T-cell (primary cell): ENCODE measurements at places on chromosomes 4 and X.

DNA sequence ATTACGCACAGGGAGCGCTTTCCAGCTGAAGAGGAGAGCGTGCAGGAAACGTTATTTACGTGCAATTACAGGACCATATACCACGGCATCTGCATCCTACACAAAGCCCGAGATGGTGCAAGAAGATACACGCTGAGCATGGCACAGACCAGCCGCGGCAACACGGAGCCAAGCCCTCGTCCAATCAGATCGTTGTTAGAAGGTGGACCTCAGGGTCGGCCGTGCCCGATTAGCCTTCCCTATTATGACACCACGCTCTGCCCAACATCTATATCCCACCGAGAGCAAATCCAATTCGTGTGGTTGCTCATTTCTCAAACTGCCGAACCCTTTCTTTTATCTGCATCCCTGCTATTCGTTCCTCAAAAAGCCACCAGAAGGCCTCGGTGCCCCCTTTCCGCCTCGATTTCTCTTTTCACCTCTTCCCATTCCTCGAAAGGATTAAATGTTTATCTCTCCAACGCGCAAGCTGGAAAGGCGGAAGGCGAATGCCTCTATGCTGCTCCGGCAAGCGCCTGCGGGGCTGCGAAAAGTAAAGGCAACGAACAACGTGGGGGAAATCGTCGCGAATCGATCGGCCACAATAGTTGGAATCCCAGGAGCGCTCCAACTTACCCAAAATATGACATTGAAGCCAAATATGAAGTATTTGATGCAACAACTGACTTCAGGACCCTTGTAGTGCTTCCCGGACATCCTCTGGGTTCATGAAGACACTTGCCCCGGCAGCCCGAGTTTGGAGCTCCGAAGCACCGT is 702 bp downstream of the TSPAN5 start:
- peak; percentile 11 for DNase-seq

- no peak for DNase-seq
Observed at GRCh38 chrX:31572360-31572759, 500.5 kb upstream of the FTHL17 start.

GRCh38 chrX:118116713-118117550 is at the start of gene KLHL13:
Gene KLHL13, minus strand, starts transcription at chrX:118116810. Its CDS starts 88,337 bp downstream, at chrX:118028473.
- DNase-seq, result no peak

DNA sequence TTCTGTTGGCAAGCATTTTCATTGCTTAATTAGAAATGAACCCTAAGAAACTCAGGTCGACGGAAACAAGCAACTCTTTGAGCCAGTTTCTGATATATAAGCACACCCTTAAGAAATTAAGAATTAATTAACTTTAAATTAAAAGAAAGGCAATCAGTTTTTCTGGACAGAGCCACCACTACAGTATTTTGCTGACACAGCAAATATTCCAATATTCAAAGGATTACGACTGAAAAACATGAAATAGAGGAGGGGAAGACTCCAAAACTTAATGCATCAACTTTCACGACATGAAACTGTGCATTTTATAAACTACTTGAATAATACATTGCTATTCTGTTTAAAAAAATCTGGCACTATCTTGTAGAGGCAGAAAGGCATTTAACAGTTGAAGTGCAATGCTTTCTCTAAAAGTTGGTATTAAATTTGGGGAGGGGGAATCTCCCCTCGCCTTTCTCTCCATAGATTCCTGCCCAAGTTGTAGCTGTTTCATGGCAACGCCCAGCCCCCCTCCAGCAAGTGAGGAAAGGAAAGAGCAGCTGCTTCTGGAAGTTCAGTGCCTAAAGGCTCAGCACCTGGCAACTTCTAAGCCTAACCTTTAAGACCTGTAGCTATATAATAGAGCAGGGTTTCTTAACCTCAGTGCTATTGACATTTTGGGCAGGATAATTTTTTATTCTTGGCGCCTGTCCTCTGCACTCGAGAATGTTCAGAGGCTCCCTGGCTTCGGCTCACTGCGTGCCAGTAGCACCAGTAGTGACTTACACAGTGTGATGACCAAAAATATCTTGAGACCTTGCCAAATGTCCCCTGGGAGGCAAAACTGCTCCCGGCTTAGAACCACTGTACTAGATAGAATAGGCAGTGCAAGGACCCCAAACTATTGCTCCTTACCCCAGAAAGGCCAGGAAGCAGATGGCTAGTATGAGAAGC is 6.7 kb upstream of the ZCCHC18 start:
- no peak for DNase-seq

DNA sequence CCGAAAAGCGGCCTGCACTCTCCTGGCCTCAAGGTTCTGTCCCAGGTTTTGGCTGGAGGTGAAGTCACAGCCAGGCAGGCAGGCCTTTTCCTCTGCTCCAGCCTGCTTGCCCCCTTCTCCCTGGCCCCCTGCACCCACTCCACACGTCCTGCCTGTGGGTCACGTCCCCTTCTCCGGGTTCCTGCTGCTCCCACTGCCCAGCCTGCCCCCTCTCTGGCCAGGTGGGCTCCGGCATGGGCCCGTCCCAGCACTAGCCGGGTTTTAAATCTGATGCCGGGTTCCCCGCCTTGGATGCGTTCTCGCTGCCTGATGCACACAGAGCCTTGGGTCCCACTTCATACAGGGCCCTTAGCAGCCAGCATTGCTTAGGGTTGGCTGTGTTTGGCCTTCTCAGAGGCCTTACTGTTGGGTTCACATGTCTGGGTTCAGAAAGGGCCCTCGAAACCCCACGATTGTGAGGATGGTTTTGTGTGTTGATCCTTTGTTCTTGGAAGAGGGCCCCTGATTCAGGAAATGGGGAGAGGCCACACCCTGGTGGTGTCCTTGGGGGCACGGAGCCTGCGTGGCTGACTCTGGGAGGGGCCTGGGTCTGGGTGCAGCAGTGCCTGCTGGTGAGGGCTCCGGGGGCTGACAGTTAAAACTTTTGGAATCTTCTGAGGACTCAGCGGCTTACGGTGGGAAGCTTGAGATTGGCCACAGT is 6.0 kb downstream of the CPZ start:
- DNase-seq, result no peak

GRCh38 chrX:121886557-121886956 is 839.1 kb downstream of the GLUD2 start:
- no peak for DNase-seq

DNA sequence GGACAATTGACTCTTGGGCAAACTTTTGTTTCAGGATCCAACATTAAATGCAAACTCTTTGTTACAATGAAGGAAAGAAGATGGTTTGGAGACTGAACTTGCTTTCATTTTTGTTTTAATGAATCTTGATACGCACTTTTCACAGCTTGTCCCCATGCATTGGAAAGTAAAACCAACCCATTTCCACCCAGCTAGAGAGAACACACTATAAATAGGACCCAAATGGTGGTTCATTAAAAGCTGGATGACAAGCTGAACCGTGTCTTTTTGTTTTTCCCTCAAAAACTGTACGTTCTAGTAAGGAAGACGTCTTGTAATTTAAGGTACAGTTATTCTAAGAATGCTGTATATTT is 95.3 kb upstream of the EGFL6 start:
- no peak for DNase-seq

GRCh38 chr4:159171287-159171686 is 68.4 kb downstream of the RAPGEF2 start:
- no peak for DNase-seq

- no peak for DNase-seq
Observed at GRCh38 chr4:79248610-79249009, 77.3 kb downstream of the NAA11 start.

GRCh38 chrX:94961730-94962129 is 1287.7 kb downstream of the FAM133A start:
- no peak for DNase-seq

GRCh38 chr4:90648791-90649190 is 521.6 kb downstream of the CCSER1 start:
- DNase-seq, result no peak

DNA sequence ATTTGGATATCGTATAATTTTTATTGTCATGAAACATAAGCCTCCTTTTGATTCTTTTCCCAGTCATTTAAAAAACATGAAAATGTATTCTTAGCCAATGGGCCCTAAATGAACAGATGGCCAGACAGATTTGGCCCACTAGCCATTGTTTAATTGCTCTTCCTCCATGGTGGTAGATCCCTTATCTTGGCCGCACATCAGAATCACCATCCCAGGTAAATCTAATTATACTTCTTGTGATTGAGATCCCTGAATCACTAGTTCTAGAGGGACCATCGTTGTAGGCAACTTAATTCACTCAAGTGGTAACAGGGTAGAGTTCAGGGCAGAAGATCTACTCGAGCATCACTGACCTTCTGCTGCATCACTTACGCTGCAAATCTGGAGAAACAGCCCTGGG is 24.1 kb upstream of the VCX3A start:
- no peak for DNase-seq

GRCh38 chr4:106762666-106763443 is 273.3 kb downstream of the DKK2 start:
- no peak for DNase-seq

DNA sequence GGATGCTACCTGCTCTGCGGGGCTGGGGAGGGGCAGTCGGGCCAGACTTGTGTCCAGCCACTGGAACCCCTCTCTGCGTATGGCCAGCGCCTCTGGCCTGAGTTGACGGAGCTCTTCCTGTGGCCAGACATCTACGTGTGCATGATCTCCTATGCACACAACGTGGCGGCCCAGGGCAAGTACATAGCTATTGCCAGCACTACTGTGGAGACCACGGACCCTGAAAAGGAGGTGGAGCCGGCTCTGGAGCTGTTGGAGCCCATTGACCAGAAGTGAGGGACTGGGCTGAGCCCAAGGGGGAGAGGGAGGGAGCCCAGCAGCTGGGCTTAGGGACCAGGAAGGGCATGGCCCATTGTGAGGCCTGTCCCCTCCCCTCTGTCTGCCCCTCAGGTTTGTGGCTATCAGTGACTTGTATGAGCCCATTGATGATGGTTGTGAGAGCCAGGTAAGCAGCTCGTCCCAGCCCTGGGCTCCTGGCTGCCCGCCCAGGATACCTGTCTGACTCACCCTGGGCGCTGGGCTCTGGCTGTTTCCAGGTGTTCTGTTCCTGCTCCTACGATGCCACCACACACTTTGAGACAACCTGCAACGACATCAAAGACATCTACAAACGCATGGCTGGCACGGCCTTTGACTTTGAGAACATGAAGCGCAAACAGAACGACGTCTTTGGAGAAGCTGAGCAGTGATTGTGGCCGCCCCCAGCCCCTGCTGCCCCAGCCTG is 1.8 kb upstream of the FAM50A start:
- DNase-seq, result no peak

GRCh38 chrX:154695911-154696675 is 42.7 kb upstream of the CTAG2 start:
- DNase-seq, result no peak

DNA sequence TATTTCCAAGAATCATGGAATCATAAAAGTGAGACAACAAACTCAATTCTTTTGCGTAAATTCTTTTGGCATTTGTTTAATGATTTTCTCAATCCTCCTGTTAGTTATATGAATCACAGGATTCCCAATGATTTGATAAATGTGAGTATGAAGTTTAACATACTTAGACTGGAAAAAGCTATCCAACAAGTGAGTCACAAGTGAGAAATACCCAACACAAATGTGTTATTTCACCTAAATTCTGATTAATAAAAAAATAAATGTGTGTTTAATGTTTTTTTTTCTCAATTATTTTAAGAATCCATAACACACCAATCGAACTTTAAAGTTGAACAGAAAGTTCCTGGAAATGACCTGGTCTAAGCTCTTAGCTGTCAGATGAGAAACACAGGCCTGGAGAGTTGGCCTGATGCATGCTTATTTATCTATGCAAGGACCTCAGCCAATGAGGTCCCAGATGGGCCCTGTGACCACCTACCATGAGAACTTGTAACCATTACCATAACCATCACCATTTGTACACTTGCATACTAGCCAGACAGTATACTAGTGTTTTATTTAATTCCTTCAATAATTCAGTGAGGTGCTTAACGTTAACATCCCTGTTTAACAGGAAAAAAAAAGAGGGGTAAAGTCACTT is 386.7 kb downstream of the SPRY1 start:
- no peak for DNase-seq

- no peak for DNase-seq
Observed at GRCh38 chr4:48778431-48779094, 1.5 kb downstream of the FRYL start.

DNA sequence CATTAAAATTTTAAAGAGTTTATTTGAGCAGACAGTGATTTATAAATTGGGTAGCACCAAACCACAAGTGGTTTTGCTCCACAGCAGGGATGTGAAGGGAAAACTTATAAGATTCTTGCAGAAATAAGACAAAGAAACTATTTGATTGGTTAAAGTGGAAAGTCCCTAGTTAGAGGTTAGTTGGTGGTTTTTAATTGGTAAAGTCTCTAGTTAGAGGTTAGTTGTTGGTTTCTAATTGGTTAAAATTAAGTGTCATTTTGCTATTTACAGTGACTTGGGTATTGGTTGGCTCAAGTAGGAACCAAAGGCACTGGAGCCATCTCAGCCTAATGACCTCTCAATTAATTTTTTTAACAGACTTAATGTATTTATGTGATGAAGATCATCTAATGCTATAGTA is 23.0 kb downstream of the ATG4A start:
- no peak for DNase-seq

- DNase-seq, result no peak
Observed at GRCh38 chr4:71498002-71498401, 159.2 kb downstream of the SLC4A4 start.

DNA sequence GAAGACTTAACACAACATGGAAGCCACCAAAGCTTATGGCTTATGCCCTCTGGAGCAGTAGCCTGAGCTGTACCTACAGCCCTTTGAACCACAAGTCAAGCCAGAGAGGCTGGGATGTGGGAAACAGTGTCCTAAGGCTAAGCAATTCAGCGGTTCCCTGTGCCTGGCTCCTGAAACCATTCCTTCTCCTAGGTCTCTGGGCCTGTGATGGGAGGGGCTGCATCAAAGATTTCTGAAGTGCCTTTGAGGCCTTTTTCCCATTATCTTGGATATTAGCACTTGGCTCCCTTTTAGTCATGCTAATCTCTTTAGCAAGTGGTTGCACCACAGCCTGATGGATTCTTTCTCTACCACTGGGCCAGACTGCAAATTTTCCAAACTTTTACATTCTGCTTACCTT is 140.5 kb upstream of the NUDT10 start:
- DNase-seq, result no peak

- no peak for DNase-seq
Observed at GRCh38 chrX:49978176-49978575, 55.8 kb downstream of the CLCN5 start.
